ENCODE measurements at places on chromosomes 1 and 21.

GRCh38 chr1:186113461-186113860, 261.6 kb downstream of the TPR start:
- no peak for ATAC-seq

- ATAC-seq, result no peak
Observed at GRCh38 chr1:39472826-39473225, 18.6 kb upstream of the BMP8A start.

DNA sequence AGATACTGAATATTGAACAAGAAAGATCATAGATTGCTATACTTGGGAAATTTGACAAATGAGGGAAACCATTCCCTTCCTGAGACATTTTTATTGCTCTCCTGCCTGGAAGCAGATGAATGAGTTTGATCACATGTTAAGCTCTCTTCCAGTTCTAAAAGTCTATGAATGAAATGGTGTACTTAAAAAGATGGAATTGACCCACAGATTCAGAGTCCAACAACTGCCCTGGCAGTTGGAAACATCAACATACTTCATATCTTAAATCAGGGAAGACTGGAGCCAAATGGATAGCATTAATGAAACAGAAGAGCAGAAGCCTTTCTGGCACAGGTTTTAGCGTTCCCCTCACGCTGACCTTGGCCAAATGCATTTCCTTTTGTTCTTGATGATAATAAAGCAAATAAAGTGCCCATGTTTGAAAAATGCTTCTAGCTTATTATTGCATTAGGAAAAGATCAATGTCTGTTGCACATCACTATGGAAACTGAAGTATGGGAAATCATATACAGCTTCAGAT, 142.6 kb downstream of the ESRRG start:
- no peak for ATAC-seq

GRCh38 chr1:29832936-29833335, 596.6 kb downstream of the PTPRU start:
- no peak for ATAC-seq

DNA sequence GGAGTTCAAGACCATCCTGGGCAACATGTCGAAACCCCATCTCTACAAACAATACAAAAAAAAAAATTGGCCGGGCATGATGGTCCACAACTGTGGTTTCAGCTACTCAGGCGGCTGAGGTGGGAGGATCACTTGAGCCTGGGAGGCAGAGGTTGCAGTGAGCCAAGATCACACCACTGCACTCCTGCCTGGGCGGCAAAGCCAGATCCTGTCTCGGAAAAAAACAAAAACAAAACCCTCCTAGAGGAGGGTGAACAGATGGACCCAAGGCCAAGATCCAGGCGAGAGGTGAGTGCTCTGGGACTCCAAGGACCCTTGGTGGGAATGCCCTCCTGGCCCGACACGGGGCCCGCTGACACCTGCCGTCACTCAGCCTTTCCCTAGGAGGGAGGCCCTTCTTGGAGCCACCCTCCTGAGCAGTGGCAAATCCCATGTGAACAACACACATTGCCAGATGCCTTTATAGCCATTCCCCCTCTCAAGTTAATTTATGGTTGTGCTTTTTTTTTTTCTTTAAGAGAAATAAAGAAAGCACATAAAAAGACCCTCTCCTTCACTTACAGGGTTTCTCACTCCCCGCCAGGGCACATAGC, 380 bp downstream of the TFF2 start:
- no peak for ATAC-seq

DNA sequence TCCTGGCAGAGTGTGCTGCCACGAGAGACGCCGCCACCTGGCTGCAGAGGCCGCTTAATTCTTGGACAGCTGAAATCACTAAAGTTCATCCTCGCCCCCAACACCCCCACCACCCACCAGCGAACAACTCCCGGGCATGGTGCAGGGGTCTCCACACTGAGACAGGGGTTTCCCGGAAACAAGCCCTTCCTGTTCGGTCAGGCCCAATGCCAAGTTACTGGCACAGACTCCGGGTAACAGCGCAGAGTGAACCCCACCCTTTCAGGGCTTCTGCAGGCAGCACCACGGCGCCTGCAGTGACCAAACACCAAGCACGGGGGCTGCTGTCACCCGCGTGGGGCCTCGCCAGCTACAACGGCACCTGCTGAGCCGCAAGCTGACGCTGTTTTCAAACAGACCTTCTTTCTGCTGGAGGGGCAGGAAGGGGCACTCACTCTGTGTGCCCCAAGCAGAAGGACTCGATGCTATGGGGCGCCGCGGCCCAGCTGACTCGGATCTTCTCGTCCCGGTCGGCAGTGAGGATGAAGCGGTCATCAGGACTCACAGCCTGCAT, 17.4 kb downstream of the WDR4 start:
- no peak for ATAC-seq

DNA sequence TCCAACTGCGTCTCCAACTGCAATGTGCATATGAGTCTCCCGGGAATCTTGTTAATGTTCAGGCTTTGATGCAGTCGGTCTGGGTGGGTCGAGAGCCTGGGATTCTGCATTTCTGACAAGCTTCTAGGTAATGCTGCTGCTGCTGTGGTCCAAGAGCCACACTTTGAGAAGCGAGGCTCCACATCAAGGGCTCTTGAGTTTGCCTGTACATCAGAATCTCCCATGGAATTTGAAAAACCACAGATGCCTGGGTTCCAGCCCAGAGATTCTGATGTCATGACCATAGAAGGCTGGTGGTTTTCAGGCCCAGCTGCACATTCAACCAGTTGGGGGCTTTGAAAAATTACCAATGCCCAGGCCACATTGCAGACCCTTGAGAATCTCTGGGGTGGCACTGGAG, 93.9 kb upstream of the TARDBP start:
- no peak for ATAC-seq

DNA sequence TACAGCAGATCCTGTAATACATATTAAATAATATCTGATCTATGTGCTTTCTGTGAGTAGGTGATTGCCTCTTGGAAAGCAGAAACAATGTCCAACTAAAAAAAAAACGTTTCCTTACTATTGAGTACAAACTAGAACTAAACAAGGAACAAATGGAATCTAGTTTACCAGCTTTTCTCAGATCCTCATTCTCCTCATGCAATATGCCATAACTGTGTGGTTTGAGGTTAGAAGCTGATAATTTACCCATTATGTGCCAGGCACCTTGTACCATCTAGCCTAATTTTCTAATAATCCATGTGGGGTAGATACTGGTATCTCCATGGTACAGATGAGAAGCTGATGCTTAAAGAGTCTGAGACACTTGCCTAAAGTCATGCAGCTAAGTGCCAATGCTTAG, 154.7 kb downstream of the PTGER3 start:
- ATAC-seq, result no peak

- ATAC-seq, result no peak
Observed at GRCh38 chr1:164759144-164759920, 200.3 kb downstream of the PBX1 start.

GRCh38 chr1:30638086-30638485, 85.3 kb downstream of the MATN1 start:
- no peak for ATAC-seq

DNA sequence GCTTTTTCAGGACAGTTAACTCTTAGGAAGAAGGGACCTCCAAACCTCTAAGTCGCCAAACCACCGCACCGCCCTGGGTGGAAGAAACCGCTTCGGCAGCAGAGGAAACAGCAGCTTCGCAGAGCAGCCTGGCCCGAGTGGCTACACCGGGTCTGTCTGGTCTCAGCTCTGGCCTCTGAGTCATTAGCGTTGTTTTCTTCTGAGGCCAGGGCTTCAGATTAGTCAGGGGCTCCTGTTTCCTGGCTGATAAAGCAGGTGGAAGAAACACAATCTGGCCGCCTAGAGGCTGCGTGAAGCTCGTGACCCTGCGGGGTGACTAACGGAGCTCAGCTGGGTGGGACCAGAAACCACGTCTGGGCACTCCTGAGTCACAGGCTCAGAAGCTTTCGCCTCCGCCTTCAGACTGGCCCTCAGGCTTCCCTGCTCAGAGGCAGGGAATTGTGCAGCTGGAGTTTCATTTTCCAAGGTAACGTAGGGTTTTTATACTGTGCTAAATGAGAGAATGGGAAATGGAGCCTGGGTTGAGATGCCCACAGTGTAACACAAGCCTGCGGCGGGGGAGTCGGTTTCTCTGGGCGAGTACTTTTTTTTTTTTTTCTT, 44.9 kb downstream of the CHAF1B start:
- ATAC-seq, result peak; percentile 97

- ATAC-seq, result no peak
Observed at GRCh38 chr1:118650107-118650807, 337.9 kb downstream of the TBX15 start.

- no peak for ATAC-seq
Observed at GRCh38 chr1:159228554-159228953, 23.9 kb downstream of the ACKR1 start.

- ATAC-seq, result no peak
Observed at GRCh38 chr1:165887877-165888551, 60.6 kb downstream of the UCK2 start.

GRCh38 chr1:107357376-107357775, 216.5 kb downstream of the NTNG1 start:
- ATAC-seq, result no peak

- ATAC-seq, result no peak
Observed at GRCh38 chr1:11610629-11611180, 43.5 kb downstream of the FBXO2 start.

DNA sequence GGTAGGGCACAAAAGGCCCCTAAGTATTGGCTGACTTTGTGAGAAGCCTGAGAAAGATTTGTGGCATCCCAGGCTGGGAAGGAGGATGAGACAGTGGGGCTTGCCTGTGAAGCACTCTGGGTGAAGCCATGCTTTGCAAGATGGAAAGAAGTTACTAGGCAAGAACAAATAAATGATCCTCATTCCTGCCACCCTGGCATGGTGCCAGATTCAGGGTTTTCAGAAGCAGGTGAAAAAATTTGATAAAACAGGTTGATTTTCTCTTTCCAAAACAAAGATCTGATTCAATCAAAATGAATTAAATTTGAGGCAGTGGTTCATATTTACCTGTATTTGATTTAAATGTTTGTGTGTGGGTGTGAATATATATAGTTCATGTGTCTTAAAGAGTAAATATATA, 386.9 kb upstream of the PROX1 start:
- ATAC-seq, result no peak

- ATAC-seq, result peak; percentile 87
Observed at GRCh38 chr1:92858564-92859399, 26.9 kb downstream of the RPL5 start.

DNA sequence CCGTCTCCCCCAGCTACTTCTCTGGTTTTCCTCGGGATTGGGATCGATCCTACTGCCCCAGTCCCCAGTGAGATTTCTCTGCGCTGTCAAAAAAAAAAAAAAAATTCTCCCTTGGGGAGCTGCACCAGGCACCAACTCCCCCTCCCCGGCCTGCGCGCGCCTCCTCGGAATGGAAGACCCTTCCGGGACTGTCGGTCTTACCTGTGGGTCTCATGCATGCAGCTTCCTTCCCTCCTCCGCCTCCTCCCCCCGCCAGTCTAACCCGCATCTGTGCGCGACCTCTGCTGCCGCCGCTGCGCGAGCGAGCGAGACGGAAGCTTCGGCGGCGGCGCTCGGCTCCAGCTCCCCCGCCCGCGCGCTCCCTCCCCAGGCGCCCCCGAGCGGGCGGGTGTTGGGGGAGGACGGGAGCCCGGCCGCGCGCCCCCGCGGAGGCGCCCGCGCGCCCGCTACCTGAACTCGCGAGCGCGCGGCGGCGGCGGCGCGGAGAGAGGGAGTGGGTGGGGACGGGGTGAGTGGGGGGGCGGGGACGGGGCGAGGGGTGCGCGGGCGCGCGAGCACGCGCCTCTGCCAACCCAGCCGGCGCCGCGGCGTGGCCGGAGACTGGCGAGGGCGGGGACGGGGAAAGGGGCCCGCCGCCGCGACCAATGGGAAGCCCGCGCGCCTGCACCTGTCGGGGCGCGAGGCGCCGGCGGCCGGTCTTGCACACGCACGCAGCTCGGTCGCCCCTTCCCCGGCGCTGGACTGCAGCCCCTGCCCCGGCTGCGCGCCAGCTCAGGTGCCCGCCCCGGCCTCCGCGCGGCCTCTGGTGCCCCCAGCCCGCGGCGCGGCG, at the start of gene SUSD4:
Gene SUSD4 (minus strand): TSS at position 321 of the 829 bp plus-strand sequence. CDS start 751 bp downstream, outside the sequence.
- ATAC-seq, result peak; percentile 73

DNA sequence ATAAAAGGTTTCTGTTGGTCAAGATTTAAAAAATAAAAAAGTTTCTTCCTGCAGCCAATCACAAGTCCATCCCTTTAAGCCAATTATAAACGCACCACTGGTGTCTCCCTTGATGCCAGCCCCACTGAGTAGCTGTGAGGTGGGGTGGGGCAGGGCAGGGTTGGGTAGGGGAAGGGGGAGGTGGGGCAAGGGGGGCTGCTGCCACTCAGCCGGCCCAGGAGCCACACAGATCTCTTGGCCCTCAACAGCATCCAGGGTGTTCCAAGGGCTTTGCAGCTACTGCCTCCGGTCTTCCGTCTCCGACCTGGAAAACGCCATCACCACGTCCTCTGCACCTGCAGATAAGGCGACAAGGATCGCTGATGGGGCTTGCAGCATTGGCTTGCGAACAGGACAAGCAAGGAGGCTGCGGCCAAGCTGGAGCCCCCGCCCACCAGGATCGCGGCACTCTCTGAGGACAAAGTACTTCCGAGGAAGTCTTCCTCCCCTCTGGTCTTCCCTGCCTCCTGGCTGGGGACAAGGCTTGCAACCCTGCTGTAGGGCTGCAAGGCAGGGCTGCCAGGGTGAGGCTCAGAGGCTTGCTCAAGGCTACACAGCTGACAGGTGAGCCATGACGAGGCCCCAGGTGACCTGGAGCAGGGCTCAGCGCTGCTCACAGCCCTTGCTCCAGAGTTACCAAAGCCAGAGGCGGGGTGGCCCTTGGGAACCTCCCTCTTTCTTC, 26.8 kb upstream of the CLSTN1 start:
- no peak for ATAC-seq

DNA sequence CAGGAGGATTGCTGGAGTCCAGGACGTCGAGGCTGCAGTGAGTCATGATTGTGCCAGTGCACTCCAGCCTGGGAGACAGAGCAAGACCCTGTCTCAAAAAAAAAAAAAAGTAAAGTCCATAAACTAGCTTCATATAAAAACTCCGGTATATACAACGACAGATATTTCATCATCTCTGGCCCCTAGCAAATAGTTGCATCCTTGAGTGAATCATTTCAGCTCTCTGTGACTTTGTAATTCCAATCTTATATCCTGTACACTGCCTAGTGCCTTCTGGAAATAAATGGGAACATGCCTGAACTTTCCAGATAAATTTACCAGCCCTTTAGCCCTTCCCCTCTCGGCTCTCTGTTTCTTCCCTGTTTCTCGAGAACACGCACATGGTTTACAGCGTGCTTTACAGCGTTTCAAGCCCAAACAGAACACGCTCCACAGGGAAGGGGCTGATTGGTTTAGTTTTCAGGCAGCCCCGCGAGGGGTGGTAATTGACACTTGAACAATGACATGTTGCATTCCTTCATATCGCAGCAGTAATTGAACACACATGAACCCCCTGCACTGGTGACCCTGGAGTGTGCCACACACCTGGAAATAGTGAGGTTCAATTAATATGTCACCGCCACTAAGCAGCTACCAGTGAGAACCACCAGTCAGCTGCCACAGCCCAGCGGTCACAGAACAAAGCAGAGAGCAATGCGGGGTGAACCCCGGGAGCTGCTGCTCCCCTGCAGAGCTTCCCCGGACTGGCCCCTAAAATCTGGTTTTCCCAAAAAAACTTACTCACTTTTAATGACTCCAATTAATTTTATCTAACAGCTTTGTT, 35.7 kb upstream of the SIM2 start:
- ATAC-seq, result no peak

All from activated CD4-positive, CD25-positive, alpha-beta regulatory T cell treated with anti-CD3 and anti-CD28 coated beads, Interleukin-2, amount 50 U/mL, for 24 hours (primary cell).